ENCODE measurements at places on chromosomes 1 and 21.

- no peak for DNase-seq
These were observed 24.6 kb downstream of the NTPCR start for GRCh38 chr1:232974971-232975370.

GRCh38 chr21:37620401-37620800 lies 253.8 kb downstream of the DYRK1A start:
- DNase-seq = no peak

DNA sequence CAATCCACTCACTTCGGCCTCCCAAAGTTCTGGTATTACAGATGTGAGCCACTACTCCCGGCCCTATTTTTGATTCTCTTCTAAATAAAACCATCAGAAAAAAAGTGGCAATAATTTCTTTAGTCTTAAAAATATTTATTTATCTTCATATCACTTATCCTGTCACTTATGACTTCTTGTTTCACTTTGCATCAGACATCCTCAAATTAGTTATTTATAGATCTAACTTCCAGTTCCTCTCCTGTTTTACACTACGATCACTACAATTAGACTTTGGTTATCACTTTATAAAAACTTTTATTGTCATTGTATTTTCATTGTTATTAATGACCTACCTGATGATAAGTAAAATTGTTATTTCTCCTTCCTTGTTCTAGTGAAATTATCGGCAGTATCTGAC lies 783.4 kb upstream of the BRINP3 start:
- no peak for DNase-seq

- no peak for DNase-seq
These were observed 46.4 kb upstream of the SOD1 start for GRCh38 chr21:31612894-31613785.

- DNase-seq = no peak
These were observed 24.3 kb downstream of the IL10RB start for GRCh38 chr21:33290441-33290840.

DNA sequence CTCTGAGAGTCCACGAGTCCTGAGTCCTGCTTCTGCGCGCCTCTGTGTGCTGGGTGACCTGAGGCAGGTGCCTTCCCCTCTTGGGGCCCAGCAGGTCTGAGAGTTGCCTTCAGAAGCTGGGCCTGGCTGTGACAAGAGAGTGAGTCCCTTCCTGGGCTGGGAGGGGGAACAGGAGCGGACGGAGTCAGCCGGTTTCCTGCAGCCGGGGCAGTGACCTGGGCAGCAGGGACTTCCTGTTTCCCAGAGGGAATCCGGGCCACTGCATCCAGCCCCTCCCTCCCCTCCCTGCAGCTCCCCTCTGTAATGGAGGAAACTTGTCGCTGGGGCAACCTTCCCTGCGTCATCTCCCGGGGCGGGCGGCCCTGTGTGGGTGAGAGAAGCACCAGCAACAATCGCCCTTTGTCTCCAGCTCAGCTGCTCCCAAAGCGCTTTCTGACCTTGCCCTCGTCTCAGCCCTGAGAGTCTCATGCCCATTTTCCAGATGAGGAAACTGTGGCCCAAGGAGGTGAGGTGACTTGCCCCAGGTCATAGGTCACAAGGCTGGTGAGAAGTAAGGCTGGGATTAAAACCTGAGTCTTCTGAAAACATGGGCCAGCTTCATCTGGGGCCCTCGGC lies 61.1 kb downstream of the SDC3 start:
- DNase-seq = no peak

DNA sequence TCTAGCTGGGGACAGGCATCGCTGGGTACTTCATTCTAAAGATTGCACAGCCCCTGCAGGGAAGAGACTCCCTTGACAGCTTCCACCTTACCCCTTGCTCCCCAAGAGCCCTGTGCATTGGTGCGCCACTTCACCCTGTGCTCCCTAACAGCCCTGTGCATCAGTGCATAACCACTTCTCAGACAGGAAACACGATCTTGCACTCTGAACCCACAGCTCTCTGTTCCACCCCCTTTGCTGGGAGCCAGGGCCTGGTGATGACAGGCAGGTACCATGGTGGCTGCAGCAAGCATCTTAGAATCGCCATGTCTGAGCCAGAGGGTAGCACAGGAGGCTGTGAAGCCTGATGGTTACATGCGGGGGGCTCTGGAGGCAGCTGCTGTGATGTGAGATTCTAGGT lies 5.0 kb downstream of the ALPL start:
- DNase-seq = no peak

GRCh38 chr21:33801424-33802405 lies 113.9 kb downstream of the ATP5PO start:
- DNase-seq = no peak

DNA sequence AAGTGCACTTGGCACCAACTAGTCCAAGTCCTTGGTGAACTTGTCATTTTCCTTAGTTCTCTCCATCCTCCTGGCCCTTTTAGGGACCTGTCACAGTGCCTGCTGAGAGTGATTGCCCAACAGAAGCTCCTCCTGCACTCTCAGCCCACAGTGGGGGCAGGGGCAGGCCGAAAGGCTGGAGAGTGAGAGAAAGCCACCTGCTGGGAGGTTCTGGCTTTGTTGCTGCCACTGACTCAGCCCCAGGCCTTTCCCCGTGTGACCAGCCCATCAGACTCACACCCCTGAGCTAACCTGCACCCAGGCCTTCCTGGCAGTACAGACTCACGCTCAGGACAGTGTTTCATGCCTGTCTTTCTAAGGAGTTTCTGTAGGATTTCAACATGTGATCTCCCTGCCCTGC lies 17.1 kb upstream of the PROK1 start:
- no peak for DNase-seq

DNA sequence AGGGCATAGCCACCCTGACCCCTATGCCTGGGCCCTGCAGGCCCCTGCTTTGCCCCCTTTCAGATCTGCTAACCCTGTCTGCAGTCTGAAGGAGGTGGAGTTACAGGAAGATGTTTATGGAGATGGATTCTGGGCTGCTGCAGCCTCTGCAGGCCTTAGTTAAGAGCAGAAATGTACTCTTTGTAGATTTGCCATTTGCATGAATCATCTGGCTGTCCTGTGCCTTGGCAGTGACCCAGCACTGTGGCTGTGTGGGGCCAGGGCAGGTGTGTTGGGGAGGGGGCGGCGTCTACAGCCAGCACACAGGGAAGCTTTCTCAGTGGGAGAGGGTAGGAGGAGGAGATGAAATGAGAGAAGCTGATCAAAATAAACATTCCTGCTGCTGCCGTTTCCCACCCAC lies 867.3 kb downstream of the PLA2G4A start:
- no peak for DNase-seq

DNA sequence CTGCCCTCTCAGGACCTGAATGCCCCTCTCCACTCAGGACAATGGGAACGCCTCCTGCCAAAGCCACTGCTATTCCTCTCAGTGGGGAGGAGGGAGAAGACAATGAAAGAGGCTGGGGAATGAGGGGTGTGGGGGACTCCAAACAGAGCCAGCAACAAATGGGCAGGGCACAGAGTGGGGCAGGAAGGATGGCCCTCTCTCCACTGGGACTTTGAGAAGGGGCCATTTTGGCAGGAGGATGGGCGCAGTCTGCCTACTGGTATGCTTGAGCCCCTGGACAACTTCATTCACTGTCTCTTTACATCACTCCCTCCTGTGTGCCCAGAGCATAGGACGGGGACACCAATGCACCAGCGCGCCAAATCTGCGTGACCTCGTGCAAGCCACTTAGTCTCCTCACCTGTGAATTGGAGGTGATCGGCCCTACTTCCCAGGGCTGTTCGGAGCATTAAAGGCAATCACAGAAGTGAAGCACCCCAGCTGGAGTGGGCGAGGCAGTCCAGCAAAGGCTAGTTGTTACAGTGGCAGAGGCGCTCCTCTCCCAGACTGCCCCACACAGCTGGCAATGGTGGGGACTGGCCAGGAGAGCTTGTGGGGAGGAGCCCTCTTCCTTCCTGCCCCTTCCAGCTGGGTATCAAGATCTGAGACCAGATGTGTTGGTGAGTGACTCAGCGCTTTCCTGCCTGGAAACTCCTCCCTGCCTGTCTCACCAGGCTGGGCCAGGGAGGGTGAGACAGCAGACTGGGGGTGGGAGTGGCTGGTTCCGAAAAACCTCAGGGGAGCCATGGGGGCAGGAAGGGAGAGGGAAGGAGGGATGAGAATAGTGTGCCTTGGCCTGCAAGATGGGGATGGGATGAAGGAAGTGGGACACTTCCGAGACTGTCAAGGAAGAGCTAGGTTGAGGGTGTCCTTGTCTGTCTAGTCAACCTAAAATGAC lies 22.4 kb upstream of the SYNC start:
- no peak for DNase-seq

GRCh38 chr1:101282314-101283038 lies 45.7 kb downstream of the S1PR1 start:
- DNase-seq = no peak

DNA sequence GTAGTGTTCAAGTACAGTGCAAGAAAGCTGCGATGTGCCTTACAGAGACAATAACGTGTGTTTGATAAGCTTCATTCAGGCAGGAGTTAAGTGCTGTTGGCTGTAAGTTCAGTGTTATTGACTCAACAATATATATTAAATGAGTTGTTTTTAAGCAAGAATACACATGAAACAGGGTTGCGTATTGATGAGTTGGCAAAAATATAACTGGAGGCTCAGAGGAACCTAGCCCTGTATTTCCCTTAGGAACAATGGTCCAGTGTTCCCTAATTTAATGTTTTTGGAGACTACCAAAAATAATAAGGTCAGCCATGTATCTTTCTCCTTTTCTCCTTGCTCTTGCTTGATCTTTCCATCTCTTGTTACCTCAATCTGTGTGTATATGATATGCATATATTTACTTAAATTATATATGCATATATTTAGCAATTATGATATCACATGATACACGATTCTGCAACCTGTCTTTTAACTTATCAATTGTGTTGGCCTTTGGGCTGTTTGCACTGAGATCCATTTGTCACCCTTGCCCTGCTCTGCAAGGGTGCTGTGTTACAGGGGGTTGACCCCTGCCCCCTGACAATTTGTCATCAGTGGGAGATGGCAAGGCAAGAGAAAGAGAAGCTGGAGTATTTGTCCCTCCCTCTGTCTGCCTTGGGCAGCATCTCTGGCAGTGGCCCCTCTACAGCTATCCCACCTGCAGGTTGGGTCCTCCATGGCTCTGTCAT lies 109.7 kb downstream of the FGGY start:
- no peak for DNase-seq

- no peak for DNase-seq
These were observed 99.2 kb upstream of the B3GALT2 start for GRCh38 chr1:193285641-193286040.

- DNase-seq = no peak
These were observed 38.3 kb upstream of the PAX7 start for GRCh38 chr1:18592368-18592767.

DNA sequence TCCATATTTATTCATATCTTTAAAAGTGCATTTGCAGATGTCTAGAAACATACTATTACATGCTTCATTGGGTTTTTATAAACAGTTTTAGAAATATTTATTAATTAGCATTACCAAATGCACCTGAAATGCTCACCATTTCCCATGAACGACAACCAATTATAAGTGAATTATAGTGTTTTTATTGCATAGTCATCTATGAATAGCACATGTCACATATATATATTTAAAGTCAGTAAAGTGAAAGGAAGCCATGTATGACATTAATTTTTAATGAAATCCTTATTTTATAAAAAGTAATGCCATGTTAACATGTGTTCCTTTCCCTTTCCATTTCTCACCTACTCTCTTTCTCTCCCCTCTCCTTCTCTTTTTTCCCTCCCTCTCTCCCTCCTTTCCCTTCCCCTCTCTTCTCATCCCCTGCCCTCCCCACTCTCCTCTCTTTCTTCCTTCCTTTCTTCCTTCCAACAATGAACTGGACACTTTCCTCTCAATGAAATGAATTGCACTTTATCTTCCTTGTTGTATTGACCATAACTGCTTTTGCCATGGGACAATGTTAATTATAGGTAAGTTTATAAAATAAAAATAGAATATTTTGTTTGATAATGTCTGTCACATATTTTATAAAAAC lies 179.3 kb downstream of the NCAM2 start:
- DNase-seq = no peak

DNA sequence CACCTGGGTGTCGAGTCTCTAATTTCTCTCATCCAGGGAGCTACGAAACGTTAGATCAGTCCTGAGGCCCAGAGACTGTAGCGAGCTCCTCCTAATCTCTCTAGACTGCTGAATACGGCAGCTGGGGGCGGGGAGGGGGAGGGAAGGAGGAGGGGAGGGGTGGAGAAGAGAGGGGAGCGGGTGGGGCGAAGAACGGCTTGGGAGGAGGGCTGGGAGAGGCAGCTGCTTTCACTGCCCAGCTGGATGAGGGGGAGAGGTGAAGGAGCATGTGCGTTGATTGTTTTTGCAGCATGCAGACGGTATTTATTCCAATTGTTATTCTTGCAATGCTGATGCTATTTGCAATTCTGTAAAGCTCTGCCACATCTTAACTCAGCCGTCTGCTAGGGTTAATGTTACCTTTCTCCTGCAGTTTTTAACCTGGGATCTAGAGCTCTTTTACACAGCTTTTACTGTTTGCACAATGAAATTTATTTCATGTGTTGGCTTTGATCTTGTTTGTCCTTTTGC lies 790 bp downstream of the DNAJC6 start:
- no peak for DNase-seq

DNA sequence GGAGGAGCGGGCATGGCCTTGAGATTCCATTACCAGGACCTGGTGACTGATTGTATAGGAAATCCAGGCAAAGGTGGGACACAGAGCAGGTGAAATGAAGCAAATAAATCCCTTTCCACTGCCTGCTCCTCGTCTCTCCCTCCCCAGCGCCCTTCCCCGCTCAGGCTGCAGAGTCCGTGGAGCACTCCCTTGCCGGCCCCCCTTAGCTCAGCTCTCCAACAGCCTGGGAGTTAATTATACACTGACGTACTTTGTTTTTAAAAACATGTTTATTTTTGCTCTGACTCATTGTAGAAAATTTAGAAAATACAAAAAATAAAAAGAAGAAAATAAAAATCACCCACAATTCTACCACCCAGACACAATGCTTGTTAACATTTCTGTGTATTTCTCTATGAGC lies 61.7 kb downstream of the LGR6 start:
- DNase-seq = no peak

GRCh38 chr1:78840453-78841271 lies 165.9 kb downstream of the ADGRL4 start:
- DNase-seq = no peak

DNA sequence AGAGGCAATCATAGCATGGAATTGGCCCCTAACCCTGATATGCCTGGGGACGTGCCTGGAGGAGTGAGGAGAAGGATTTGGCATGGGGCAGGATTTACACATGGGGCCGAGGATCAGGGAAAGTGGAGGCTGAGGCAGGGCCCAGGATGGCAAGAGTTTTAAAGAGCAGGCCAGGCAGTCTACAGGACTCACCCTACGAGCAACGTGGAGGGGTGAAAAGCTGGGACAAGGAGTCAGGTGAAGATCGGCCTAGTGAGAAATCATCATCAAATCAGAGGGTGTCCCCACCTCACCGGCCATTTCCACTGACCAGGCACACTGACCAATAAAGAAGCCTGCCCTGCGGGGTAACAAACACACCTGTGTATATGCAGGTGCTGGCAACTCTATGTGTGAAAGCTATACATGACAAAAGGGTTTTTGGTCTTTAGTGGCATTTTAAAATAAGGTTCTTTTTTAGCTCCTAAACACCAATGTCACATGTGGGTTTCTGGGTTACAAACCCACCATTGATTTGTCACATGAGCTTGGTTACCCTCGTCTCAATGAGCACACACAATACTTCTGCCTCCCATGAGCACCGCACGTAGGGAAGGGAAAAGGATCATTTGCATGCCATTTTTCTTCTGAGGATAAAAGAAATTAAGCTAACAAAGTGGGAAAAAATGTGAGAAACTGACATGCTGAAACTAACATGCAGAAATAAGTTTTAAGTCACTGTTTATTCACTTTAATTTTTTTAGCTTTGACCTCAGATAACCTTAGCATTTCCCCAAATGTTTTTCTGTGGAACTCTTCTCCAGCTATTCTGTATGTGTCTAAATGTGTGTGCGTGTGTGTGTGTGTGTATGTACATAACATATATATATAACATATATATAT lies 168.1 kb upstream of the EDN2 start:
- no peak for DNase-seq
